Left lung (tissue), 14 donors: ENCODE measurements at places on chromosomes 7 and 10. TPM values are rescaled to one million over a fixed set of nuclear protein-coding genes. Genes with fewer than 3 reads are reported as not detected.

DNA sequence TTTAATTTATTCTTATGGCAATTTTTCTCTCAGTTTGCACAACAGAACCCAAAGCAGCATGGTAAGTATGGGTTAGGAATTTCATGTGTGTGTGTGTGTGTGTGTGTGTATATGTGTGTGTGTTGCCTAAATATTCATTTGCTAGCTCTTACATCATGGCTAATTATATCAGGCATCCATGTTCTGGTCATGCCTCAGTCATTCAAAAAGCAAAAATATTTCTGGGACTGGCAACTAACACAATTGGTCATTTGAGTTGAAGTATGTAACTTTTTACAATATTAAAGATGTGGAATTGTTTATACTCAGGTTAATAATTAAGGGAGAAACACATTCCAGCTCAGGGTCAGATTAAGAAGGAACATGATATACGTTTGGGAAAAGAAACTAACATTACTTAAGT, 67.6 kb upstream of the PHYHIPL start:
- no peak overlapping the region for H3K27ac ChIP-seq
- no peaks in the 10 kb centered on the region for H3K4me1 ChIP-seq
- no peak overlapping the region for H3K4me3 ChIP-seq
- no peak for DNase-seq
- no peaks in the 10 kb centered on the region for H3K27me3 ChIP-seq

- no peak for DNase-seq
- no peaks in the 10 kb centered on the region for H3K27me3 ChIP-seq
- no peaks in the 10 kb centered on the region for H3K4me1 ChIP-seq
- H3K27ac ChIP-seq, result no peak overlapping the region
Measured at GRCh38 chr7:33423646-33424020, 294.3 kb downstream of the BBS9 start.

- no peak overlapping the region for H3K27ac ChIP-seq
- H3K4me3 ChIP-seq, result no peak overlapping the region
- no peaks in the 10 kb centered on the region for H3K27me3 ChIP-seq
- no peaks in the 10 kb centered on the region for H3K4me1 ChIP-seq
Measured at GRCh38 chr10:127940866-127941640, 34.1 kb downstream of the PTPRE start.

GRCh38 chr7:92487804-92488203, 10.1 kb upstream of the ERVW-1 start:
- no peak overlapping the region for H3K4me3 ChIP-seq
- no peaks in the 10 kb centered on the region for H3K36me3 ChIP-seq
- no peak overlapping the region for H3K27ac ChIP-seq
- H3K4me1 ChIP-seq, result no peaks in the 10 kb centered on the region
- no peaks in the 10 kb centered on the region for H3K27me3 ChIP-seq

DNA sequence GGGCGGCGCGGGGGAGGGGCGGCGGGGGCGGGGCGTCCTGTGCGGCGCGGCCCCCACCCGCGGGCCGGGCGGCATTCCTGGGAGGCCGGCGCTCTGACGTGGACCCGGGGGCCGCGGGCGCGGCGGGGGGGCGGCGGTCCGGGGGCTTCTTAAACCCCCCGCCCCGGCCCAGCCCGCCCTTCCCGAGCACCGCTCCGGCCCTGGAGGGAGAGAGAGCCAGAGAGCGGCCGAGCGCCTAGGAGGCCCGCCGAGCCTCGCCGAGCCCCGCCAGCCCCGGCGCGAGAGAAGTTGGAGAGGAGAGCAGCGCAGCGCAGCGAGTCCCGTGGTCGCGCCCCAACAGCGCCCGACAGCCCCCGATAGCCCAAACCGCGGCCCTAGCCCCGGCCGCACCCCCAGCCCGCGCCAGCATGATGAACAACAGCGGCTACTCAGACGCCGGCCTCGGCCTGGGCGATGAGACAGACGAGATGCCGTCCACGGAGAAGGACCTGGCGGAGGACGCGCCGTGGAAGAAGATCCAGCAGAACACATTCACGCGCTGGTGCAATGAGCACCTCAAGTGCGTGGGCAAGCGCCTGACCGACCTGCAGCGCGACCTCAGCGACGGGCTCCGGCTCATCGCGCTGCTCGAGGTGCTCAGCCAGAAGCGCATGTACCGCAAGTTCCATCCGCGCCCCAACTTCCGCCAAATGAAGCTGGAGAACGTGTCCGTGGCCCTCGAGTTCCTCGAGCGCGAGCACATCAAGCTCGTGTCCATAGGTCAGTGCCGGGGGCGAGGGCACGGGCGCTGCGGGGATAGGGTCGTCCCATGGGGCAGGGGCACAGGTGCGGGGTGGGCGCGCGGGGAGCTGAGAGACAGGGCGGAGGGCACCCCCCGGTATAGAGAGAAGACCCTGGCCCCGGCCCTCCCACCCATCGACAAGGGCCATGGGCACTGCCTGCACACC, at the start of gene FLNC:
Gene FLNC, plus strand, starts transcription at position 176 of the 947 bp plus-strand sequence. Its CDS starts 232 bp downstream, at position 408.
- peaks cover 31% of the 10 kb centered on the region for H3K4me1 ChIP-seq
- peak within 1 kb of the TSS; percentile 47 for H3K4me3 ChIP-seq
- H3K36me3 ChIP-seq, result no peaks in the 10 kb centered on the region
- peaks cover 14% of the 10 kb centered on the region for H3K27me3 ChIP-seq
- peak within 1 kb of the TSS; percentile 8 for H3K27ac ChIP-seq
- peak; percentile 51 for DNase-seq

- H3K27me3 ChIP-seq, result peaks cover 81% of the 10 kb centered on the region
- no peaks in the 10 kb centered on the region for H3K36me3 ChIP-seq
- H3K27ac ChIP-seq, result no peak overlapping the region
- H3K4me3 ChIP-seq, result no peak overlapping the region
Measured at GRCh38 chr10:132877473-132877872, 64.9 kb downstream of the CFAP46 start.

- no peaks in the 10 kb centered on the region for H3K36me3 ChIP-seq
- H3K4me3 ChIP-seq, result no peak overlapping the region
- no peaks in the 10 kb centered on the region for H3K4me1 ChIP-seq
- no peak overlapping the region for H3K27ac ChIP-seq
Measured at GRCh38 chr7:132004529-132004928, 448.1 kb upstream of the PODXL start.

DNA sequence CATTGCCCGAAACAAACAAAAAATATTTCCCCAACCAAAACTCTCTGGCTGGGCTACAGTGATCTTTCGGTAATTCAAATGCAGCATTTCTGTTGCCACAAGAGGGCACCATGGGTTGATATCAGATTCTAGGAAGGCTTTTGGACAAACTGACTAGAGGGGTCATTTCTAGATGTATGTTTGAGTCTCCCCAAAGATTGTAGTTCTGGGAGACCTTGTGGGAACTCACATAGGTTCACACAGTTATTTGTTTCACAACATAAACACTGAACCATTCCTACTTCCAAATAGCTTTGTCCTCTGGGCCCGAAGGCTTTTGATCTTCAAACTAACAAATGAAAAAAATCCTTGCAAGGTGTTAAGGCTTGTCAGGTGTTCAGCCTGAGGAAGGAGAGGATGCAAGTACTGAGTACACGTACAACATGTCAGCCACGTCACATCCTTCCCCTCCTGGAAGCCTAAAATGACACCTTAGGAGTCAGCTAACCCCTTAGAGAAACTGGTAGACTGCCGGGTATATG, 37.0 kb upstream of the IL15RA start:
- H3K4me1 ChIP-seq, result peaks cover 6% of the 10 kb centered on the region
- H3K27ac ChIP-seq, result no peak overlapping the region
- H3K36me3 ChIP-seq, result no peaks in the 10 kb centered on the region
- DNase-seq, result peak; percentile 51
- no peak overlapping the region for H3K4me3 ChIP-seq
- no peaks in the 10 kb centered on the region for H3K27me3 ChIP-seq

DNA sequence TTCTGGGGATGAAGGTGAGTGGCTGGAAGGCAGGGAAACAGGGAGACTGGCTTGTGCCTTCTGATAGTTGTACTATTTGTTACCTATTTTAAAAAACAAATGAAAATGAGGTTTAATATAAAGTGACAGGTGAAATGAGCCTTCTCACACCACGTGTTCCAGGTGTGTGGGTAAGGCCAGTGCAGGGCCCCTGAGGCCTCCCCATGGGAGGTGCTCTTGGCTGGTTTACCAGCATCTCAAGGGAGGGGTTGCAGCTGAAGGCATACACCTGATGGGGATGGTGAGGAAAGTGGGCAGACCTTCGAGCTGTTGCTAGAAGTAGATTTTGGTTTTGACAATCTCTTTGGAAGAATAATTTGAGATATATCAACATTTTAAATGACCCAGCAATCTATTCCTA, 103.6 kb downstream of the ARHGAP22 start:
- H3K4me1 ChIP-seq, result peaks cover 8% of the 10 kb centered on the region
- no peak overlapping the region for H3K27ac ChIP-seq
- H3K27me3 ChIP-seq, result no peaks in the 10 kb centered on the region
- H3K36me3 ChIP-seq, result no peaks in the 10 kb centered on the region
- no peak for DNase-seq

DNA sequence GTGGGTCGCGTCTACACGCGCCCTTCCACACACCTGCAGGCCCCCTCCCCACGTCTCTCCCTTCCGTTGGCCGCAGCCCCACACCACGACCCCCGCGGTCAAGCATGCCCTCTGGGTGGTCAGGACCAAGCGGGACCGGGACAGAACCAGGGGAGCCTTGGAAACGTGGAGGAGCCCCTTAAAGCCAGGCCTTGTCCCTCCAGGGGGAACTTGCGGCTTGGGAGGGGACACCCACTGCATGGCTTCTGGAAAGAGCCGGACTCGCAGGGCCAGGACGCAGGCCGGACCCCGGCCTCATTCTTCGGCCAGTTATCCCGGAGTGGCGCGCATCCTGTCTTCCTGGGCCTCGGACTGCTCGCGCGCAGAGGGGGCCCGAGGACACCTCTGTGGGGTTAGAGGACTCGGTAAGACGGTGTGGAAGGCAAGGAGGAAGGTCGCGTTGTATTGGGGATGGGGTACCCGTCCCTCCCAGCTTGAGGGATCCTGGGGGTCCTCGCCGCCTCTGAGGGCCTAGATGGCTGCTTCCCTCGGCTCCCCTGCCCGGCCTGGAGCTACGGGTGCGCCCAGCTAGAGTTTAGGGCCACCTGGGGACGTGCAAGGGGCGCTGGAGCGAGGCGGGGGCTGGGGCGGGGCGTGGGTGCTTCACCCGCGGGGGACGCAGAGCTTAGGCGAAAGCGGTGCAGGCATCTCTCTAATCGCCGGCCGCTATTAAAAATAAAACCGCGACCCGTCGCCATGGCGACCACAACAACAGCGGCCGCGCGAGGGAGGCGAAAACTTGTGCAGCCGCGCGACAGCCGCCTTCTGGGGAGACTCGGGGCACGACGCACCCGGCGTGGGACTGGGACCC, 1.8 kb upstream of the PDGFA start:
- H3K4me3 ChIP-seq, result peak overlapping the region; percentile 31
- H3K36me3 ChIP-seq, result no peaks in the 10 kb centered on the region
- H3K27me3 ChIP-seq, result peaks cover 31% of the 10 kb centered on the region
- H3K27ac ChIP-seq, result no peak overlapping the region
- DNase-seq, result peak; percentile 72

DNA sequence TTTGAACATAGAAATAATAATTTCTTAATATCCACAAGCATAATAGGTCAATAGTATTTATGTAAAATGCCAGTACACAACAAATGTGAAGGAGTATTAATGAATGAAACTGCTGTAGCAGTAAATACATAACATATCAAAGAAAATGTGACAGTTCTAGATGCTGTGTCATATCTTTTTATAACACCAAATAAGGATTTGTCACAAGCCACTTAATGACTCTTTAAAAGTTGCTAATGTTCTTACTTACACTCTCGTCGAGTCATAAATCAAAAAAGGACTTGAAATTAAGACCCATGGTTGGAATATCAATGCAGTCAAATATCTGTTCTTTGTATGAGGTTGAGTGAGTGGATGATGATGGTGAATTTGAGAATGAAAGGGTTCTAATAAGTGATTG, 96.6 kb downstream of the CELF2 start:
- H3K27me3 ChIP-seq, result no peaks in the 10 kb centered on the region
- peaks cover 8% of the 10 kb centered on the region for H3K4me1 ChIP-seq
- H3K27ac ChIP-seq, result no peak overlapping the region

- H3K27ac ChIP-seq, result no peak overlapping the region
- no peak for DNase-seq
- peaks cover 5% of the 10 kb centered on the region for H3K4me1 ChIP-seq
- H3K27me3 ChIP-seq, result no peaks in the 10 kb centered on the region
- no peaks in the 10 kb centered on the region for H3K36me3 ChIP-seq
Measured at GRCh38 chr10:60385399-60385738, 4.3 kb downstream of the ANK3 start.

DNA sequence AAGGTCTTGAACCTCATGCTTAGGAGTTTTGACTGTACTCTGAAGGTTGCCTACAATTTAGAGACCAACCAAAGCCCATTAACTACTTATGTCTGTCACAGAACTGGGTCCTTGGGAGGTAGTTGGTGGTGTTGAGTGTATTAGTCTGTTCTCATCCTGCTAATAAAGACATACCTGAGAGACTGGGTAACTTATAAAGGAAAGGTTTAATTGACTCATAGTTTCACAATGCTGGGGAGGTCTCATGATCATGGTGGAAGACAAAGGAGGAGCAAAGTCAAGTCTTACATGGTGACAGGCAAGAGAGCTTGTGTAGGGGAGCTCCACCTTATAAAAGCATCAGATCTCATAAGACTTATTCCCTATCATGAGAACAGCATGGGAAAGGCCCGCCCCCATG, 319.6 kb upstream of the ZMIZ1 start:
- H3K27ac ChIP-seq, result no peak overlapping the region
- H3K4me1 ChIP-seq, result peaks cover 4% of the 10 kb centered on the region
- no peak overlapping the region for H3K4me3 ChIP-seq
- DNase-seq, result no peak
- H3K27me3 ChIP-seq, result peaks cover 8% of the 10 kb centered on the region
- H3K36me3 ChIP-seq, result no peaks in the 10 kb centered on the region

DNA sequence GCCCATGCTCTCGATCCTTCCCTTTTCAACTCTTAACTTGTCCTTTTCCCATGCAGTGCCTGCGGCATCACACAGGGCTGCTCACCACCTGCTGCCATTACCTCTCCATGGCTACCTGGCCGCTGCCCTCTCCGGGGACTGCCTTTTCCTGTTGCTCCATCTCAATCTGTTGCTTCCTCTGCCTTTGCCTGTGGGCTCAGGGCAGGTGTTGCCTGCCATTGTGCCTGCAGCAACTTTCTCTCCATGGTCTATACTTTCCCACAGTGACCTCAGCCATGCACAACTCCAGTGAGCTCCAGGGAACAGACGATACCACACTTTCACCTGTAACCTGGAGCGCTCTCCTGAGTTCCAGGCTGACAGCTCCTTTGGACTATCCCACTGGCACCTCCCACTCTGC, 3.2 kb downstream of the DNAJB12 start:
- H3K4me3 ChIP-seq, result no peak overlapping the region
- H3K36me3 ChIP-seq, result peaks cover 47% of the 10 kb centered on the region
- DNase-seq, result no peak
- no peak overlapping the region for H3K27ac ChIP-seq

GRCh38 chr7:145543242-145543641, 573.4 kb upstream of the CNTNAP2 start:
- no peak for DNase-seq
- no peak overlapping the region for H3K4me3 ChIP-seq
- no peaks in the 10 kb centered on the region for H3K4me1 ChIP-seq
- no peaks in the 10 kb centered on the region for H3K27me3 ChIP-seq
- no peaks in the 10 kb centered on the region for H3K36me3 ChIP-seq

- H3K27ac ChIP-seq, result peak overlapping the region; percentile 56
- H3K4me3 ChIP-seq, result no peak overlapping the region
- H3K27me3 ChIP-seq, result no peaks in the 10 kb centered on the region
- no peak for DNase-seq
Measured at GRCh38 chr10:85643171-85643844, 723.3 kb downstream of the GRID1 start.

The ABCB4 gene
- total RNA-seq, result 0.16 TPM

The TAS2R5 gene
- 0.79 TPM for total RNA-seq

The SMKR1 gene
- total RNA-seq, result 1.0 TPM

The DLG5 gene
- 28.4 TPM for total RNA-seq

The GPR26 gene
- total RNA-seq, result not detected

The ADCYAP1R1 gene
- 0.92 TPM for total RNA-seq

The ADAMTS14 gene
- 2.9 TPM for total RNA-seq

The AASS gene
- 27.4 TPM for total RNA-seq

The TAC1 gene
- not detected for total RNA-seq

The EBF3 gene
- not detected for total RNA-seq

The C10orf62 gene
- total RNA-seq, result not detected

The EPHB6 gene
- total RNA-seq, result 6.5 TPM
